Uterine smooth muscle cell (primary cell): ENCODE measurements at places on chromosomes 11 and 22. TPM values are rescaled to one million over a fixed set of nuclear protein-coding genes. Genes with fewer than 3 reads are reported as not detected.

The TMEM191C gene
- 0.66 and 1.5 TPM in 2 replicates for total RNA-seq

The TSSK2 gene
- total RNA-seq = not detected in 2 replicates

The OR8U1 gene
- not detected in 2 replicates for total RNA-seq

The SLC22A12 gene
- total RNA-seq = not detected in 2 replicates

The IFITM10 gene
- total RNA-seq = 0.89 and 1.5 TPM in 2 replicates

The LRRC75B gene
- total RNA-seq = 6.5 and 10.1 TPM in 2 replicates

The CRYBB3 gene
- not detected in 2 replicates for total RNA-seq

The HEPN1 gene
- total RNA-seq = not detected in 2 replicates

The LMO2 gene
- 0.22 TPM in 1 of 2 replicates, not detected in the other for total RNA-seq

The MORC2 gene
- total RNA-seq = 16.7 and 18.0 TPM in 2 replicates

The DMC1 gene
- total RNA-seq = 6.5 and 7.2 TPM in 2 replicates

The TRIM49B gene
- total RNA-seq = not detected in 2 replicates

The CARD16 gene
- total RNA-seq = 2.8 and 5.2 TPM in 2 replicates

The ZDHHC8 gene
- total RNA-seq = 7.1 and 7.6 TPM in 2 replicates

The OR51G1 gene
- not detected in 2 replicates for total RNA-seq

The MAPK8IP1 gene
- total RNA-seq = 10.1 and 12.3 TPM in 2 replicates

The MRPL23 gene
- total RNA-seq = 229 and 349 TPM in 2 replicates

The MLC1 gene
- 0.12 TPM in 1 of 2 replicates, not detected in the other for total RNA-seq

The DCDC1 gene
- 0.22 and 0.25 TPM in 2 replicates for total RNA-seq

The TRIM49C gene
- not detected in 2 replicates for total RNA-seq

The PSMA1 gene
- total RNA-seq = 134 and 207 TPM in 2 replicates

The PTGDR2 gene
- total RNA-seq = 0.11 and 0.12 TPM in 2 replicates

The CASP5 gene
- total RNA-seq = not detected in 2 replicates

The C22orf15 gene
- total RNA-seq = 0.37 and 0.77 TPM in 2 replicates

The MMP1 gene
- 221 and 608 TPM in 2 replicates for total RNA-seq

The APOL4 gene
- total RNA-seq = 0.11 and 0.12 TPM in 2 replicates

The HOATZ gene
- total RNA-seq = under 0.01 TPM in 1 of 2 replicates, not detected in the other

The DNAJB7 gene
- not detected in 2 replicates for total RNA-seq

The STT3A gene
- total RNA-seq = 274 and 300 TPM in 2 replicates

The PDGFD gene
- 1.4 and 1.7 TPM in 2 replicates for total RNA-seq

The NXPE4 gene
- not detected in 2 replicates for total RNA-seq

The MMP13 gene
- 0.11 TPM in 1 of 2 replicates, not detected in the other for total RNA-seq

The VWCE gene
- total RNA-seq = 0.11 and 0.62 TPM in 2 replicates

The YPEL4 gene
- 0.66 and 1.6 TPM in 2 replicates for total RNA-seq

The TMEM191B gene
- total RNA-seq = 0.12 and 3.2 TPM in 2 replicates

The OR52H1 gene
- total RNA-seq = 0.66 and 1.1 TPM in 2 replicates
